ENCODE measurements at places on chromosomes 3 and 15.

DNA sequence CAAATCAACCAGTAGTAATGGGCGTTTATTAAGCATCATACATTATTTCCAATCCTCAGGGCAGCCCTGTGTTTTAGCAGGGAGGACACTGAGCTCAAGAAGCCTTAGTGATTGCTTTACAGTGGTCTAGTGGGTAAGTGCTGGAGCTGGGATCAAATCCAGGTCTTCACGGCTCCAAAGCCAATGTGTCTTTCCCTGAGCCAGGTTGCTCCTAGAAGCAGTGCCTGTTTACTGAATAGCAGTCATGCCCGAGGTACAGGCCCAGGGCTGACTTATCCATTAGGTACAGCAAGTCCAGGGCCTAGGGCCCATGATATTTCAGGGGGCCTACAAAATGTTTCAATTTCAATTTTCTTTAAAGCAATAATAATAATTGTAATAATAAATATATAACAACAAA lies 9.6 kb upstream of the SMAD6 start:
- no peak for DNase-seq

- DNase-seq: no peak
Measured at GRCh38 chr3:23644676-23645075, 161.1 kb upstream of the UBE2E1 start.

- DNase-seq: no peak
Measured at GRCh38 chr15:29141308-29142128, 128.1 kb downstream of the NSMCE3 start.

DNA sequence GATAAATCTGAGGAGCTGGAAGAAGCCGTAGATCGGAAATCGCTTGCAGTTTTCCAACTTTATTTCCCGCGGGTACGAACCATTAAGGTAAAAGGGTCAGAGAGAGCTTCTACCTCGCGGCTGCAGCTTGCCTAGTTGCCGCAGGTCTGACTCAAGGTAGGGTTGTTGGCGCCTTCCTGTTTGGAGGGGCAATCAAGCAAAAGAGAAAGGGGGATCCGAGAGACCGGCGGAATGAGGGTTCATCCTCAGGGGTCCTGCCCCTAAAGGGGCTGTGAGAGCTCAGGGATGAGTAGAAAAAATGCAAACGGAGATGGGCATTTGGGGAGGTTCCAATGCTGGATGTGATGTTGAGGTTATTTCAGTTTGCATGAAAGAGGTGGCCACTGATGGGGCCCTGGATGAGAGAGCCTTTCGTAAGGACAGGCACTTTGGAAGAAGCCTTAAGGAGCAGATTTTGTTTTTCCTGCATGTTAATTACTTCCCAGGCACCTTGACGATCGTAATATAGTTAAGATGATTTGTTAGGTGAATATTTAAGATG lies 265.4 kb downstream of the CGGBP1 start:
- DNase-seq: no peak

DNA sequence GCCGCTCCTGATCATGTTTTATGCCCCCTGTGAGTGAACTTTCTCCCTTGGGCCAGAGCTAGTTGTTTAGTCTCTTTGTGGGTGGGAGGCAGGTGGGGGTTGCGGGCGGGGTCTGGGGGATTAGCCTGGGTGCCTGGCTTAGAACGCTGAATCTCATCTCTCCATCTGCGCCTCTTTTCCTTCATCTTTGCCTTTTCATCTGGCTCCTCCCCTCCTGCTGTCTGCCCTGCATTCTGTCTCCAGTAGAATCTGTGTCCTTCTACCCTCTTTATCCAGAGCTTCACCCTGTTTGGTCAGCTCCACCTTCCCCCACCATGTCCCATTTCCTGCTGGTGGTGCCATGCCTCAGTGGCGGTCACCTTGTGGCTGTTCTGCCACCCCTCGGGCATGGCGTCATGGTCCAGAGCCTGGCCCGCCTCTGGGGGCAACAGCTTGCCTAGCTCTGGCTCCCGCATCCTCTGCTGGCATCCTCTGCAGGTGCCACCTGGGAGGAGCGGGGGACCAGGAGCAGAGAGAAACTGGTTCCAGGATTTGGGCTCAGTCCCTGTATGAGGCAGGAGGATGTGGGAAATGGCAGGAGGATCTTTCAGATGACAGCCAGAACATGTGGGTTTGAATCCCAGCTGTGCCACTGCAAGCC lies 44.3 kb downstream of the PDIA5 start:
- no peak for DNase-seq

Measured in stimulated activated CD8-positive, alpha-beta memory T cell treated with anti-CD3 and anti-CD28 coated beads, Interleukin-7, amount 100 ng/mL, for 48 hours (primary cell).